ENCODE measurements at places on chromosomes 16 and 17. TPM values are rescaled to one million over a fixed set of nuclear protein-coding genes. Genes with fewer than 3 reads are reported as not detected.
A peak's percentile ranks its signal among the peaks of the same experiment; 100 is the strongest.

Gene VAT1
- 68.1 TPM for total RNA-seq

Gene IGF2BP1
- total RNA-seq, result 1.3 TPM

Gene IRX6
- not detected for total RNA-seq

Gene SOST
- total RNA-seq, result not detected

Gene TBC1D3
- not detected for total RNA-seq

Gene MYLK3
- under 0.01 TPM for total RNA-seq

Gene MAPT
- total RNA-seq, result 2.7 TPM

Gene DNAAF1
- not detected for total RNA-seq

Gene MBTD1
- total RNA-seq, result 13.8 TPM

Gene RNF135
- 10.7 TPM for total RNA-seq

DNA sequence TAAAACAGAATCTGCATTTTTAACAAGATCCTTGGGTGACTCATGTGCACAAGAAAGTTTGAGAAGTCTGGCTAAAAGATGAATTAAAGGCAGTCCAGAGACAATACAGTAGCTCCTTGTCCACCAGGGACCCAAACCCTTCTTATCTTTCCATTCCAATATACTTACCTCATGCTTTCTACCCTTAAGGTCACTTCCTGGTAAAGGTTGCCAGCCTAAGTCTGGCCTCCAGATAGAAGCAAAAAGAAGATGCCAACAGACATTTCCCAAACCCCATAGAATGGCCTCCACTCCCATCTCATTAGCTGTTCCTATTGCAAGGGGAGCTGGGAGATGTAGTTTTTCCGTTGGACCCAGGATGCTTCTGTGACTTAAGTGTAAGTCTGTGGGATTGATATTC, 101.4 kb upstream of the XYLT1 start:
- H3K27ac ChIP-seq, result no peak overlapping the region
- H3K27me3 ChIP-seq, result no peaks in the 10 kb centered on the region
- no peaks in the 10 kb centered on the region for H3K4me1 ChIP-seq
- H3K36me3 ChIP-seq, result no peaks in the 10 kb centered on the region

GRCh38 chr16:28210979-28211588, 681 bp downstream of the XPO6 start:
- H3K36me3 ChIP-seq, result peaks cover 12% of the 10 kb centered on the region
- H3K4me3 ChIP-seq, result peak overlapping the region; percentile 98
- H3K27ac ChIP-seq, result peak overlapping the region; percentile 57
- peaks cover 32% of the 10 kb centered on the region for H3K4me1 ChIP-seq
- no peaks in the 10 kb centered on the region for H3K27me3 ChIP-seq

- peaks cover 15% of the 10 kb centered on the region for H3K4me1 ChIP-seq
- H3K36me3 ChIP-seq, result no peaks in the 10 kb centered on the region
- no peak overlapping the region for H3K27ac ChIP-seq
- no peak for DNase-seq
- H3K4me3 ChIP-seq, result no peak overlapping the region
- no peaks in the 10 kb centered on the region for H3K27me3 ChIP-seq
These were observed 8.8 kb downstream of the WFIKKN2 start for GRCh38 chr17:50844117-50844700.

- H3K4me1 ChIP-seq, result peaks cover 42% of the 10 kb centered on the region
- DNase-seq, result peak; percentile 97
- H3K27ac ChIP-seq, result peak overlapping the region; percentile 72
- H3K36me3 ChIP-seq, result no peaks in the 10 kb centered on the region
- H3K27me3 ChIP-seq, result no peaks in the 10 kb centered on the region
These were observed 30.3 kb upstream of the LRRC37A start for GRCh38 chr17:46264456-46265198.

DNA sequence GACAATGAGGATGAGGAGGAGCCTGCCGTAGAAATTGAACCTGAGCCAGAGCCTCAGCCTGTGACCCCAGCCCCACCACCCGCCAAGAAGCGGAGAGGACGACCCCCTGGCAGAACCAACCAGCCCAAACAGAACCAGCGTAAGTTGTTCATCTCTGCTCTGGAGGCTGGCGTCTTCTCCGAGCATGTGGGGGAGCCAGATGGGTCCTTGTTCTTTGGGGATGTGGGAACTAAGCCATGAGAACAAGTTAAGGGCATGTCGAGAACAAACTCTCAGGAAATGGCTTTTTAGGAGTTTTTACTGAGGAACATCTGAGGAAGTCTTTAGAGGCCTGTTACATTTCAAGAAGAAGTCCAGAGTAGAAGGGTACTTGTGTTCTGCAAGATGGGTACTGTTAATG, 8.2 kb upstream of the CARMIL2 start:
- H3K4me1 ChIP-seq, result no peaks in the 10 kb centered on the region
- DNase-seq, result no peak
- no peak overlapping the region for H3K27ac ChIP-seq
- peaks cover 24% of the 10 kb centered on the region for H3K36me3 ChIP-seq

- no peaks in the 10 kb centered on the region for H3K27me3 ChIP-seq
- 0 out of 2 replicates have a peak, but pooled peaks cover 3% of the 10 kb centered on the region for H3K36me3 ChIP-seq
- H3K27ac ChIP-seq, result peak within 1 kb of the TSS; percentile 96
- peaks cover 29% of the 10 kb centered on the region for H3K4me1 ChIP-seq
These were observed at the start of gene PRSS22 for GRCh38 chr16:2857451-2858244. TSS of gene PRSS22 (minus strand) at chr16:2858170. CDS start at chr16:2858104, 66 bp downstream.

DNA sequence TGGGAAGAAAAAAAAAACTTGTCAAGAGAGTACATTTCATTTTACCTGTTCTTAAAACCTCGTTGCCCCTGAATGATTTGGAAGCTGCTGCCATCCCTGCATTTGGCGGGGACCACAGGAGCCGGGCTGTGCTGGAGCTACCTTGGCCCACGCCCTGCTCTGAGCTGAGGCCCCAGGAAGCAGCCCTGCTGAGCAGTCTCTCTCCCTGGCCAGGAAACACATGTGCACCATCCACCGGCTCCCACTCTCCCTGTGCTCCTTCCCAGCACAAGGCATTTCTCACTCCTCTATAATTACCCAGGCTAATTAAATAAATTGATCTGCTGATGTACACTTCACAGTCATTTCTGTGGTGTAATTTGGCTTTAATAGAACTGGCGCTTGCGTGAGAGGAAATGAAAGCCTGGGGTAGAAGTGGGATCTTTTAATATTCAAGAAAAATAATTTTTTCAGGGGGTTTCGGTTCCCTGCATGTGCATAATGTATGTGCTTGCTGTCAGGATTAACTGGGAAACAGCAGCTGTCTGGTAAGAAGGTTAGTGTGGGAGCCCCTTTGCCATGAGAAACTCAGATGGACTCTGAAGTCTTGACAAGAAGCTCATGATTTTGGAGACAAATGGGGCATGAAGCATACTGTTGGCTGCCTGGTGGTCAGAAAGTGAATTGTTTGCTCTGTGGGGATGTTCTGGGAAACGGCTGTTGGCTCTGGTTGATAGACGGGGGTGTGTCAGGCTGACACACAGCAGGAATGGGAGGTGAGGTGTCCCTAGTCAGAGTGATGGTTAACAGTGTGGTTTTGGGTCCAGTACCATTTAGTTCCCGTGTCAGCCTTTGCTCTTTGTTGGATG, 252.3 kb upstream of the EEF2KMT start:
- no peaks in the 10 kb centered on the region for H3K4me1 ChIP-seq
- no peak overlapping the region for H3K27ac ChIP-seq
- DNase-seq, result no peak
- H3K36me3 ChIP-seq, result no peaks in the 10 kb centered on the region

- H3K27ac ChIP-seq, result no peak overlapping the region
- H3K36me3 ChIP-seq, result no peaks in the 10 kb centered on the region
- DNase-seq, result no peak
- no peak overlapping the region for H3K4me3 ChIP-seq
These were observed 54.4 kb upstream of the YPEL2 start for GRCh38 chr17:59277031-59277430.

DNA sequence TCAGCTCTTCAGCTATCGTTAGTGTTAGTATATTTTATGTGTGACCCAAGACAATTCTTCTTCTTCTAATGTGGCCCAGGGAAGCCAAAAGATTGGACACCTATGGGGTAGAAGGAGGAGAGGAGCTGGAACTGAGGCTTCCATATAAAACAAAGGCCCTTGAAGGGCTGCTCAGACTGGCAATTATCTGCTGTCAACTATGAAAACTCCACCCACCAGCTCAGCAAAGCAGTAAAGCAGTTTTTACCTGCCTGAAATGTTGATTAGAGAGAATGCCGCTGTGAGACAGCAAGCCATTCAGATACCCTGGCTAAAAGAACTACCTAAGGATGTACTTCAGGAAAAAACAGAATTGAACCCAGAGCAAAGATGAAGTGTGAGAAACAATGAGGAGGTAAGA, 45.9 kb upstream of the GNAO1 start:
- no peak overlapping the region for H3K4me3 ChIP-seq
- H3K27ac ChIP-seq, result no peak overlapping the region
- no peak for DNase-seq
- H3K36me3 ChIP-seq, result no peaks in the 10 kb centered on the region
- H3K4me1 ChIP-seq, result no peaks in the 10 kb centered on the region

- no peaks in the 10 kb centered on the region for H3K4me1 ChIP-seq
- no peaks in the 10 kb centered on the region for H3K36me3 ChIP-seq
- H3K4me3 ChIP-seq, result no peak overlapping the region
- DNase-seq, result peak; percentile 23
- no peaks in the 10 kb centered on the region for H3K27me3 ChIP-seq
These were observed 383.2 kb upstream of the CCL2 start for GRCh38 chr17:33871720-33872540.

DNA sequence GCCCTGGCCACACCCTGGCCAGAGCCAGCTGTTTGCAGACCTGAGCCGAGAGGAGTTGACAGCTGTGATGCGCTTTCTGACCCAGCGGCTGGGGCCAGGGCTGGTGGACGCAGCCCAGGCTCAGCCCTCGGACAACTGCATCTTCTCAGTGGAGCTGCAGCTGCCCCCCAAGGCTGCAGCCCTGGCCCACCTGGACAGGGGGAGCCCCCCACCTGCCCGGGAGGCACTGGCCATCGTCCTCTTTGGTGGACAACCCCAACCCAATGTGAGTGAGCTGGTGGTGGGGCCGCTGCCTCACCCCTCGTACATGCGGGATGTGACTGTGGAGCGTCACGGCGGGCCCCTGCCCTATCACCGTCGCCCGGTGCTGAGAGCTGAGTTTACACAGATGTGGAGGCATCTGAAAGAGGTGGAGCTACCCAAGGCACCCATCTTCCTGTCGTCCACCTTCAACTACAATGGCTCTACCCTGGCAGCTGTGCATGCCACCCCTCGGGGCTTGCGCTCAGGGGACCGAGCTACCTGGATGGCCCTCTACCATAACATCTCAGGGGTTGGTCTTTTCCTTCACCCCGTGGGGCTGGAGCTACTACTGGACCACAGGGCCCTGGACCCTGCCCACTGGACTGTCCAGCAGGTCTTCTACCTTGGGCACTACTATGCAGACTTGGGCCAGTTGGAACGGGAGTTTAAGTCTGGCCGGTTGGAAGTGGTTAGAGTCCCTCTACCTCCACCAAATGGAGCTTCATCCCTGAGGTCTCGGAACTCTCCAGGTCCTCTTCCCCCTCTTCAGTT, 578 bp downstream of the AOC2 start:
- H3K4me1 ChIP-seq, result peaks cover 8% of the 10 kb centered on the region
- no peak overlapping the region for H3K4me3 ChIP-seq
- H3K27ac ChIP-seq, result no peak overlapping the region
- peaks cover 36% of the 10 kb centered on the region for H3K36me3 ChIP-seq
- no peak for DNase-seq
- no peaks in the 10 kb centered on the region for H3K27me3 ChIP-seq

DNA sequence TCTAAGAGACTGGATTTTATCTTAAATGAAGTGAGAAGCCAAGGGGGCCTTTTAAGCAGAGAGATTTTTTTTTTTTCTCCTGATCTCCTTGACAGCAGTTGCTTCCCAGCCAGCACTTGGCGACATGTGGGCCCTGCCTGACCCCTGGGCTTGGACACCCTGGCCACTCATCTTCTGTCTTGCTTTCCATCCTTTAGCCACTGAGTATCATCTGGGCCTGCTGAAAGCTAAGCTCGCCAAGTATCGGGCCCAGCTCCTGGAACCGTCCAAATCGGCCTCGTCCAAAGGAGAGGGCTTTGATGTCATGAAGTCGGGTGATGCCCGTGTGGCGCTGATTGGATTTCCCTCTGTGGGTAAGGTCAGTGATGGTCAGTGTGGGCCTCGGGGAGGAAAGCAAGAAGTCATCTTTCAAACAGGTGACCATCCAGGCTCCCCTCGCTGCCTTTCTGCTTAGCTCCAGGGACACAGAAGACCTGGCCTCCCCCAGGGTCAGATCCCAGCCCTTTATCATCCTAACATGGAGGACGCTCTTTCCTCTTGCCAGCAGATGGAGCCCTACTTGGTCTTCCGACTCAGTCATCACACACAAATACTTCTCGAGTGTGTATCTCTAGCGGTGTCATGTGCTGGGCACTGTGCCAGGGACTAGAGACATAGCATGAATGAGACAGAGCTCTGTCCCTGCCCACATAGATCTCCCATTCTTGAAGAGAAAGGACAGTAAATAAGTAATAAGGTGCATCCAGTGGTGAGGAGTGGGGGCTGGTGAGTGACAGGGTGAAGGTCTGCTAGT, 6.1 kb downstream of the DRG2 start:
- peaks cover 3% of the 10 kb centered on the region for H3K4me1 ChIP-seq
- H3K27me3 ChIP-seq, result no peaks in the 10 kb centered on the region
- peak; percentile 85 for DNase-seq
- no peak overlapping the region for H3K27ac ChIP-seq

- peak overlapping the region; percentile 56 for H3K4me3 ChIP-seq
- no peaks in the 10 kb centered on the region for H3K36me3 ChIP-seq
- peaks cover 45% of the 10 kb centered on the region for H3K4me1 ChIP-seq
- no peaks in the 10 kb centered on the region for H3K27me3 ChIP-seq
- peak; percentile 95 for DNase-seq
These were observed 2.7 kb downstream of the C1QTNF1 start for GRCh38 chr17:79026376-79027273.

DNA sequence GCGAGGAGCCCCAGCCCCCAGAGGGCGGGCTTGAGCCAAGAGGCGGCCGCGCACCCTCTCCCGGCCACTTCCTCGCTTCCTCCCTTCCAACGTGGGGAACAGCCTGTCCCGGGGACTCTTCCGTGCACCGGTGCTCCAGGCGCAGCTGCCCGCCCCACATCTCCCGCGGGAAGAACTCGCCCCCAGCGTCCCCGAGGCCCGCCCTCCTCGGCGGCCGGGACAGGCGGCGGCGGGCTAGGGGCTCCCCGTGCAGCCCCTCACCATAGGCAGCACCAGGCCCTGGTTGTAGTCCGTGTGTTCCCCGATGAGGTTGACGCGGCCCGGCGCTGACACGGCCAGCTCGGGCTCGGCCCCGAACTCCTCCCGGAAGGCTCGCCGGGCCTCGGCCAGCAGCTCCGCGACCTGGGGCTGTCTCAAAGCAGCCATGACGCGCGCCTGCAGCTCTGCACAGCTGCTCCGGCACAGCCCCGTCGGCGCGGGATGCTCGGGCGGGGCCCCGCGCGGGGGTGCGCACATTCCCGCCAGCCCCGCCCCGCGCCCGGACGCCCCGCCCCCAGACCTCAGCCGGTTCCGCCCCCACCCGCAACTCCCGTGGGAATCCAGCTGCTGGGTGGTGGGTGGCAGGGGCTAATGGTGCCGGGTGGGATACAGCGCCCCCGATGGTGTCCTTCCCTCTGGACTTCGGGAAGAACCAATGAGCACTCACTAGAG, at the start of gene GALK1:
Gene GALK1 (minus strand): TSS at position 482 of the 711 bp plus-strand sequence. CDS start 56 bp downstream, at position 426.
- H3K27me3 ChIP-seq, result no peaks in the 10 kb centered on the region
- peak within 1 kb of the TSS; percentile 10 for H3K27ac ChIP-seq
- H3K36me3 ChIP-seq, result no peaks in the 10 kb centered on the region

Measured in PC-3 (cell line).